M059J (cell line): ENCODE measurements at places on chromosomes 2 and 18. TPM values are rescaled to one million over a fixed set of nuclear protein-coding genes. Genes with fewer than 3 reads are reported as not detected.

GRCh38 chr18:56702946-56703345, 51.8 kb downstream of the WDR7 start:
- DNase-seq, result peak; percentile 31

DNA sequence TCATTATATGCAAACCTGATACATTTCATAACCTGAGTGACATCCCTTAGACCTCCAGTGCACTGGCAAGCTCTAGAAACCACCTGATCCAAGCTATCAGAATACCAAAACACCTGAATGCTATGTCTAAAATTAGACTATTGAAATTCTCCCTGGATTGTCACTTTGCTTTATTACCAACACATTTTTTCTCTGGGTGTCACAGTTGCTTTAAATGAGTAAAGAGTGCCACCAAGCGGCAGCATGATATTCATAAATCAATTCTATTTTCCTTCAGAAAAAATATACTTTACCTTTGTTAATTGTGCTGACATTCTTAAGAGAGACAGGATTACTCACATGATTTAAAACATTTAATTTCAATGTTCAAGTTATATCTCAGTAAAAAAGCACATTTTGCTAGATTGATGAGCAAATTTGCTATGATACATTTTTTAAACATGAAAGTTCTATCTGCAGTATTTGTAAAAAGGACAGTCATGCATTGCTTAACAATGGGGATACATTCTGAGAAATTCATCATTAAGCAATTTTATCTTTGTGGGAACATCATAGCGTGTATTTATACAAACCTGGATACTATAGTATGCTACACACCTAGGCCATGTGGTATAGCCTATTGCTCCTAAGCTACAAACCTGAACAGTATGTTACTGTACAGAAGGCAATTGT, 338.4 kb upstream of the SLC39A10 start:
- peak; percentile 48 for DNase-seq

- DNase-seq, result no peak
Measured at GRCh38 chr2:1254662-1255343, 158.5 kb upstream of the TPO start.

DNA sequence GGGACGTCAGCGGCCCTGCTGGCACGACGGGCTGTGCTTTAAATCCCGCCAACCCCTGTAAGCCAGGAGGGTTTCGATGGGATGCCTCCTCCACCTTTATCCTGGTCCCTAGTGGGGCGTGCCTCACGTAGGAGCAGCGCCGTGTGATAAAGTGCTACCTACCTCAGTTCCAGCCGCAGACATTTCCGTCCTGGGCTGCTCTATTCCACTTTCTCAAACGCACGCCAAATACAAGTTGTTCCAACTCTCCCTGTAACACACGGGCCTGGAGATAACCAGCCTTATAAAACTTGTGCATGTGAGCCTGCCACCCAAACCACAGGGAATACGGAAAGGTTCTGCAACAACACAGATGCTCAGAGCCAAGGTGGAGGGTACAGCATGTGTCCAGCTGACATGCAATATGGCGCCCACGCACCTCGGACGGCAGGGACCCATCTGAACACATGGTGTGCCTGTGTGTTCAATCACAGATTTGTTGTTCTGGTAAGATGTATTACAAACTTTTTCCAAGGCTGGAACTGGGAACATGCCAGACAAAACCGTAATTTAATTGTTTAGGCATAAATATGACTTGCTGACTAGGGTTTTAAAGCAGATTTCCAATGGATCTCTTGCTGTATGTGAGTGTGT, 47.7 kb downstream of the ZNF516 start:
- no peak for DNase-seq

DNA sequence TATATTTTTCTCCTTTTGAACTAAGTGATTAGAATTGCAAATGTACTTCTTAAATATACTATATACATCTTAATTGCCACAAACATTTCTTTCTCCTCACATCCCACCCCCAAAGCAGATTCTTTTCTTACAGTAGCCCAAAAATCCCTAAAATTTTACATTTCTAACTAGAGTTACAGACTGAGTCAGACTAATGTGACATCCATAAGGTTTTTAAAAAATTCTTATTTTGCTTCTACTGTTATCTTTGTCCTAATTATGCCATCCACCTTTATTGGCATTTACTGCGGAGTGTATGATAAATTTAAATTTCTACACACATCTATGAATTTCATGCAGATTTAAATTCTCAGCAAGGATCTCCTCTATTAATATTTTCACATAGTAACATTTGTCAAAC, 15.8 kb downstream of the PELI1 start:
- no peak for DNase-seq

DNA sequence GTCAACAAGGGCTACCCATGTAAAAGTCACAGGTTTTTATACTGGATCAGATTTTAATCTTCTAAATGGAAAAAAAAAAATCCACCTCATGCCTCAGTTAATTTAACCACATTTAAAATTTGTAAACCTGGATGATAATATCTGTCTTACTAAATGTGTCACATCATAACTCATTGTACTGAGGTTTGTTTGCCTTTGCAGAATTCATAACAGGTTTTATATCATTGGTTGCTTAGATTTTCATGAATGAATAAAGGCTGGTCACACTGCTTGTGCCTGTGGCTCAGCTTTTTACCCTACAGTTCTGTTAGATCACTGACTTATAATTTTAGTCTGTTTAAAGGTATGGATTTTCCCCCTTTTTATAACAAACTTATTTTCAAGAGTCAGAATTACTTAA, 48.9 kb downstream of the PSMD14 start:
- peak; percentile 22 for DNase-seq

DNA sequence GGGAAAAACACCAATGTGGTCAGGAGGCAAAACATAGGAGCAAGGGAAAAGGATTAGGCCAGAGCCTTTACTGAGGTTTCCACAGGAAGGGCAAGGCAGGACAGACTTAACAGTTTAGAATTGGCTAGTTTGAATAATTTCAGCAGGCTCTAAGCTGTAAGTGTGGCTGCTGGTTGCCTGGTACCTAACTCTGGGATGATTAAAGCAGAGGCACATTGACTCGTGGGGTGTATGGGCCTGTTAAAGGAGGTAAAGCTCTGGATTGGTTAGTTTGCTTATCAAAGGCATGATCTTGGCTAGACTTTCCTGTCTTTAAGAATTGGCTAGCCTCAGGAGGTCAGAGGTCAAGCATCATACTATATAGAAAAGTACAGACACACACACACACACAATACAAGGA, 132.6 kb downstream of the SPAG16 start:
- no peak for DNase-seq

GRCh38 chr2:236840215-236840614, 245.5 kb upstream of the COPS8 start:
- DNase-seq, result peak; percentile 9

The NT5C1B gene
- total RNA-seq, result not detected in 2 replicates

DNA sequence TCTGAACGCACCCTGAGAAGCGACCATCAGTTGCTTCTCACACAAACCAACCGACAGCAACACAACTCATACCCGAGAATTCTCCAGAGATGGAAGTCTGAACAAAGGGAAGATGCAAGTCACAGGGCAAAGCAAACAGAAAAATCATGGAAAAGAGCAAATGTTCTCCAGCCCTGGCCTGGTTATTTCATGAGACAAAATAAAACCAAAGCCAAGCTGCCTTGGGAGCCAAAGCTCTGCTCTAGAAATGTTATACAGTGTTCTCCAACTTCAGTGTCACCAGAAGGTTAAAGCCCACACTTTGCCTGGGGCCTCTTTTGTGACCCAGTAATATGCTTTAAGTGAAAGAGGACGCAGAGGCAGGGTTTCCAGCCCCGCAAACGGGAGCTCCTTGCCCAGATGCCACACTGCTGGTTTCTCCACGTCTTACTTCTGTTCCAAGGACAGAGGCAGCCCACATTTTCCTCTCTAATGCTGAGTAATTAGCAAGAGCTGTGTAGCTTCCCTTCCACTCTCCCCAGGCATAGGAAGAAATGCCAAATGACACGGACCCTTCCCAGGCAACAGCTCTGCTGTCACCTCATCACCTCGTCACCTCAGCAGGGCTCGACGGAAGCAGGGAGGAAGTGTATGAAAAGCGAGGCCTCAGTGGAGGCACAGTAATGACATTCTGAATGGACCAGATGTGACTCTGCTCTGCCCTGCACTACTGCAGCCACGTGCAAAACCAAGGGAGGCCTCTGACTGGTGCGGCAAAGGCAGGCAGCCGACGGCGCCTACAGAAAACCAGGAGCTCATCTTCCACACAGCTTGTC, 64.7 kb downstream of the FBXO15 start:
- no peak for DNase-seq

The MOGAT1 gene
- not detected in 2 replicates for total RNA-seq

The FZD7 gene
- total RNA-seq, result 26.9 and 39.8 TPM in 2 replicates

DNA sequence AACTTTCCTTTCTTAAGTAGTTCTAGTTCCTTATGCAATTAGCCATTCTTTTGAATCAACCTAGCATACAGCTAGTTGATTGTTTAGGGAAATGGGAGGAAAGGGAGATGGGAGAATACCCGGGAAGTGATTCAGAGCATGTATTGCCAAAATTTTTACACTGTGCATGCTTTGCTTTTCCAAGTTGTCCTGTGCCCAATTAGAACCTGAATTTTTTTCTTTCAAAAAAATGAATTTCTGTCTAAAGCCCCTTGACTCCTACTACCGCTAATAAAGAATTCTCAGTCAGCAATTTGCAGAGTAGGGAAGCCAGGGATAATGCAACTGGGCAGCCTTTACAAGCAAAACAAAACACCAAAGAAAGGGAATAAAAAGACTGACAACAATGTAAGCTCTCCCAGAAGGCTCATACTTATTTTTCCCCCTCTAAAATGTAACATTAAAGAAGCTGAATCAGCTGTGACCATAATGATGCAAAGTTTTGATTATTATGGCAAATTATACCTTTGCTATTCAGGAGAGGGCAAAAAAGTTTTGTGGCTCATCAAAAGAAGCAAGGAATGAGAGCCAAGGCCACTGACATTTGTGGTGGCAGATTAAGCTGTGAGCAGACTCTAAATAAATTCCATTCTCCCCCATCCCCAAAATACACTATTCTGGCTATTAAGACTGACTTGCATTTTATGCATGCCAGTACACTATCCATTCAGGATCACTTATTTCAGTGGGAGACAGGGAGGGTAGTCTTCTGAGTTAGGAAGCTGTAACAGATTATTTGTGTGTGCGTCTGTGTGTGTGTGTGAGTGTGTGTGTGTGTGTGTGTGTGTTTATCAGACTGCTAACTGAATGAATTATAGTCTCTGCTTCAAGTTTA, 174.3 kb downstream of the ERBB4 start:
- DNase-seq, result no peak

The HOXD8 gene
- total RNA-seq, result 0.49 and 0.84 TPM in 2 replicates

GRCh38 chr18:34873986-34874580, 164.0 kb downstream of the DTNA start:
- no peak for DNase-seq

DNA sequence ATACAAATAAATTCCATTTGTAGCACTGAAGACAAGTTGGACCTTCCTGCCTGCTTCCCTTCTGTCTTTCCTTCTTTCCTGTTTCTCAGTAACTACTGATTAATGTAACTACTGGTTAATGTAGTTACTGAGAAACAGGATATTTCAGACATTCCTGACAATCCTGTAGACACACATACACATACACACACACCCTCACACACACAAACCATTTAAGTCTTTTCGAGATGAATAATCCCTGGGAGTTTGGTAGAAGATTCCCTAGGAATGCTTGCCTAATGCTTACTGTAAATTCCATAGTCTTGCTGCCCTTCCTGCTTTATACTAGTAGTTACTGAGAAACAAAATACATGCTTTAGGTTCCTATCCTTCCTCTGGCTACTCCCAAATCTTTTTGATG, 83.9 kb downstream of the PIK3C3 start:
- peak; percentile 52 for DNase-seq

DNA sequence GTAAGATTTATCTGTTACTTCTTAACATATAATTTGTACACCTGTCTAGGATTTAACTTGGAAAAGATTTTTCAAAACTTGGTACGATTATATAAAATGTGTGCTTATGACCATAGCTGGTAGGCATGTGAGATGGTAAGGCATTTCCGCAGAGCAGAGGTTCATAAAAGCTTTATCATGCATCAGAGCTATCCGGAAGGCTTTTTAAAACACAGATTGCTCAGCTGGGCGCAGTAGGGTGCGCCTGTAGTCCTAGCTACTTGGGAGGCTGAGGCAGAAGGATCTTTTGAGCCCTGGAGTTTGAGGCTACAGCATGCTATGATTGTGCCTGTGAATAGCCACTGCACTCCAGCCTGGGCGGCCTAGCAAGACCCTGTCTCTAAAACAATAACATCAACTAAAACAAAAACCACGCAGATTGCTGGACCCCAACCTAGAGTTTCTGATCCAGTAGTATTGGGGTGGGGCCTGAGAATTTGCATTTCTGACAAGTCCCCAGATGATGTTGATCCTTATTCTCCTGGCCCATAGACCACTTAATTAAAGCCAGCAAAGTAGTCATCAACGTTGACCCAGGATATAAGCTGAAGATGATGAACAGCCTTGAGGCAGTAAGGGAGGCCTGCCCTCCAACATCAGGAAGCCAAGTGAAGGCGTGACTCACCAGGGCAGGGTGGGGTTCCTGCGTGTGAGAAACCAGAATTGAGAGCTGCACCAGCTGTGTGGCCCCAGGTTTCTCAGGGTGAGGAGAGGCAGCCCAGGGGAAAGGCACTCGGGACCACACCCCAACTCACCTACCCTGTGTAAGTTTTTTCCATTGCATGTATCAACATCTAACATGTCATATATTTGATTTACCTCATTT, 21.6 kb upstream of the SLC20A1 start:
- peak; percentile 90 for DNase-seq

DNA sequence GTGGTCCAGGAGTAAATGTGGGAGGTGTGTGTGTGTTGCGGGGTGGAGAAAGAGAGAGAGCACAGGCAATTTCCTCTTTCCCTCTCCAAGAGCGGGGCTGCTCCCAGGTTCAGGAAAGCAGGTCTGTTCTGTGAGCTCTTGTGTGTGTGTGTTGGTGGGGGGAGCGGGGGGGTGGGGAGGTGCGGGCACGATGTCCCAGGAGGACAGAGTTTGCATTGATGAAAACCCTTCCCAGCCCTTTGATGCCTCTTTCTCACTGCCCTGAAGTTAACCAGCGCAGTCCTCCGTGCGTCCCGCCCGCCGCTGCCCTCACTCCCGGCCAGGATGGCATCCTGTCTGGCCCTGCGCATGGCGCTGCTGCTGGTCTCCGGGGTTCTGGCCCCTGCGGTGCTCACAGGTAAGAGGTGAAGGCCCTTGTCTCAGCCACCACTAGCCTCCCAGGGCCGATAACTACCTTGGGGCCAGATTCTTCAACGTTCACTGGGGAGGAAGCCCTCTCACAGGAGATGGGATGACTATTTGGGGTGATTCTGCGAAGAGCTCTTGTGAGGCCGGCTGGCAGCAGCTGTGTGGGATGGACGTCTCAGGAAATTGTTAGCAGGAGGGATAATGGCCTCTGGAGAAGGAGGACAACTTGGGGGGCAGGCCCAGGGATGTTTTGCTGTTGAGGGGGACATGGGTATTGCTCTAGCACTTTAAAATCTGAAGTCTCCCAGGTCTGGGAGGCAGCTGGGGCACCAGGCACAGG, at the start of gene SNORC:
Gene SNORC (plus strand): TSS at position 247 of the 748 bp plus-strand sequence. CDS start 78 bp downstream, at position 325.
- DNase-seq, result no peak

DNA sequence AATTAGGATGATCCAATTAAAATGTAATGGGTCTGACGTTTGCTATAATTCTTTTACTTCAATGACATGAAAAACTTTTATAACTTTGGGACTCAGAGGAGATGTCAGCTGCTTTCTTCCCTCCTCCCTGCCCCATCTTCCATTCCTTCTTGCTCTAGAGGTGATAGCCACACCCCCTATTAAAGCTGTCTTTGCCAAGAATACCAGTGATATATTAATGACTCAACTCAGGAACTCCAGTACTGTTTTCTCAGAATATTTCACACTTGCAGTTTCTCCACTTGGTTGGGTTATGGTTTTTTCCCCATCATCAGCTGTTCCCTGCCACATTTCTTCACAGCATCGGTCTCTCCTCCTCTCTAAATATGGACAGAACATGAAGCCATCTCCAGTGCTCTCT, 184.0 kb downstream of the KCNE4 start:
- peak; percentile 36 for DNase-seq
